ENCODE measurements at places on chromosomes 13 and 19.

GRCh38 chr13:98869408-98870090, 108.3 kb downstream of the DOCK9 start:
- no peak for DNase-seq

DNA sequence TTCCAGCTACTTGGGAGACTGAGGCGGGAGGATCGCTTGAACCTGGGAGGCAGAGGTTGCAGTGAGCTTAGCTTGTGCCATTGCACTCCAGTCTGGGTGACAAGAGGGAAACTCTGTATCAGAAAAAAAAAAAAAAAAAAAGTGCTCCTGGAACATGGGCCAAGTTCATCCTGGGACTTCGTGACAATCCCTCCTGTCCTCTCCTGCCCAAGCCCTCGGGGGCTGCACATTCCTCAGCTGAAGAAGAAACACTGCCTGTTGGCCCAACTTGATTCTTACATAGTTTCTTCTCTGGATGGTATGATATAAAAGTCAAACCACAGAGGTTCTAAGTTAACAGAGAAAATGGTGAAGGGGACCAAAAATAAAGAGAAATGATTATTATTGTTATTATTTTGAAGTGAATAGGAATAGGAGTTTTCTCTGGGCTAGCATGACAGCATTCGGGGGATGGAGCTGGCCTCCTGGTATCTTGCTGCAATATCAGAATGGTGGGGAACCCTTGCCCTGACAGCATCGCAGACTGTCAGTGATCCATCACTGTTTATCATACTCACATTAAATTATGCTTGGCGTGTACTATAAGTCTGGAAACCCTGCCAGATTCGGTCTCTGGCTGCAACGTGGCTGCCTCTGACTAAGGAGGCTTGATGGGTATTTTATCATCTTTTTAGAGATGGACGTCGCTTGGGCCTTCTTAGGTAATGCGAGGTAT, 113.7 kb upstream of the OXGR1 start:
- no peak for DNase-seq

GRCh38 chr13:77865622-77866021, 53.0 kb downstream of the EDNRB start:
- no peak for DNase-seq

- DNase-seq: no peak
Observed at GRCh38 chr13:44747179-44747578, 171.0 kb upstream of the TSC22D1 start.

- no peak for DNase-seq
Observed at GRCh38 chr19:9009935-9010651, at the start of gene MUC16. Gene MUC16 (minus strand): TSS chr19:9010409.

DNA sequence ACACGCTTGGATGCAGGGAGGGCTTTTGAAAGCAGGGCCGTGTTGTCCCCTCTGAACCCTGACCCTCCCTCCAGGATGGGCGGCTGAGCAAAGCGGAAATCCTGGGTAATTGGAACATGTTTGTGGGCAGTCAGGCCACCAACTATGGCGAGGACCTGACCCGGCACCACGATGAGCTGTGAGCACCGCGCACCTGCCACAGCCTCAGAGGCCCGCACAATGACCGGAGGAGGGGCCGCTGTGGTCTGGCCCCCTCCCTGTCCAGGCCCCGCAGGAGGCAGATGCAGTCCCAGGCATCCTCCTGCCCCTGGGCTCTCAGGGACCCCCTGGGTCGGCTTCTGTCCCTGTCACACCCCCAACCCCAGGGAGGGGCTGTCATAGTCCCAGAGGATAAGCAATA, 15.2 kb downstream of the RCN3 start:
- DNase-seq: no peak

DNA sequence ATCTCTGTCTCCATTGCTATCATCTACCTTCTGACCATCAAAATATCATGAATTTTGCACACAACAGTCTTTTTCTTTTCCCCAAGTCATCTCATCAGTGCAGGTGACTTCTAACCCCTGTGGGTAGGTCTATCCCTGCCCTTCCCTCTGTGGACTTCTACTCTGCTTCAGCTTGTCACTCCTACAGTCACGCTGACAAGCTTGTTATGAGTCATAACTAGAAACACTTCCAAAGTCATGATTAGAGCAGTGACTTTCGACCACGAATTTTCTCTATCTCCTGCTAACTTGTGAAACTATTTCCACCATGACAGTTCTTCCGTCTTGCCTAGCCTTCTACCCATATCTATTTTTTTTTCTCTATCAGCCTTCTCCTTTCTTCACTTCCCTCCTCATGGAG, 343.7 kb upstream of the ARGLU1 start:
- DNase-seq: no peak

DNA sequence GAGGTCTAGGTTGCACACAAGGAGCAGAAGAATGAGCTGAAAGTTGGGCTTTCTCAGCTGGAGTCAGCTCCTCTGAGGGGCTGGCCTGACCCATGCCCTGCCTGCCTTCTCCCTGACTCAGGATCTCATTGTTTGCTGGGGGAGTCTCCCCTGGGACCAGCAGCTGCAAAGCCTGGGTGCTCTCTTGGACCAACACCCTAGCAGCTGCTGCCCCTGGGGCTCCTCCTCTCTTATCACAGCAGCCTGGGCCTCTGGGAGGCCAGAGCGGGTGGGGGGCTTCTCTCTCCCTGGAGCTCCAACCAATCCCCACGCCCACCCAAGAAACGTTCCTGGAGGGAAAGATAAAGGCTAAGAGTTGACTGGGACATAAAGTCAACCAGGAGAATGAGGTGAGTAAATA, 1.6 kb upstream of the FCGBP start:
- no peak for DNase-seq

DNA sequence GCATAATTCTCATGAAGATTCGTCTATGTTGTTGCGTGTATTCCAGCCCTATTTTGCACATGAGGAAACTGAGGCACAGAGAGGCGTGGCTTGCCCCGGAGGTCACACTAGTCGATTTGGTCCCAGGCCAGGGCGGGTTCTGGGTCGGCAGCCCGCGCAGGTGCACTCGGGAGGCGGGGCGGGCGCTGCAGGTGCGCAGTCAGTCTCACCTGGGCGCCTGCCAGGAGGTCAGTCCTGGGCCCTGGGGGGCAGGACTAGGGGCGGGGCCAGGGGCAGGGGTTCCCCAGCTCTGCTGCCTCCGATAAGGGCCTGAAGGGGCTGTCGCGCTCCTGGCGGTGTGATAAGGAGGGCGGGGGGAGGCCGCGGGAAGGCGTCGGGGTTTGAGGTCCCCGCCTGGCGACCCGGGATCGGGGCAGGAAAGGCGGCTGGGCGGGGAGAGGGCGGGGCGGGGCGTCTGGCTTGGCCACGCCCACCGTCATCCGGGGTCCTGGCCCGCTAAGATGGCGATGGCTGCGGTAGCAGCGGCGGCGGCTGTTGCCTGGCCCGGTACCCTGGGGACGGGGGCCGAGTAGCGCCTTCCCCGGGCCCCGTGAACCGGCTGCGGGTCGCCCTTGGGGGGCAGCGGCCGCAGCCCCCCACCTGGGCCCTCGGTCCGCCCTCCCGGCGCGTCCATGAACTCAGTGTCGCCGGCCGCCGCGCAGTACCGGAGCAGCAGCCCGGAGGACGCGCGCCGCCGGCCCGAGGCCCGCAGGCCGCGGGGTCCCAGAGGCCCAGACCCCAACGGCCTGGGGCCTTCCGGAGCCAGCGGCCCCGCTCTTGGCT, at the start of gene ATG4D:
TSS of gene ATG4D (plus strand) at position 485 of the 822 bp plus-strand sequence. CDS start at position 672, 187 bp downstream.
- peak; percentile 83 for DNase-seq
